ENCODE measurements at places on chromosomes 6 and 20. TPM values are rescaled to one million over a fixed set of nuclear protein-coding genes. Genes with fewer than 3 reads are reported as not detected.

The GZF1 gene
- total RNA-seq, result 13.4 TPM

DNA sequence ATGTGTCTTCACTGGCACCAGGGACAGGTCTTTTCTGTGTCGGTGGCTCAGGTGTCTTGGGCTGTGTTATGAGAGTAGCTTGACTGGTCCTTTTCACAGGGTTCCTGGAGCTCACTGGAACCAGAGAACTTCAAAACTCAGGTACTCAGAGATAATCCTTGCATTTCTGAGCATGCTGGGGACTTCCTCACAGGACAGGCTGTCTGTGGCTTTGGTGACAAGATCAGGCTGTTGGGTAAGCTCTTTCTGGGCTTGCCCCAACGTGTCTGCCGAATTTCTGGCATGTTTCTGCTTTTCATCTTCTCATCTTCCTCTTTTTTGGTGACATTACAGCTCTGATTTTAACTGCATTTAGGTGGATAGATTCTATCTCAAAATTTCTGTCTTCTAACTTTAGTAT, 270.0 kb downstream of the CDH26 start:
- no peak for DNase-seq

The DACT2 gene
- total RNA-seq, result 7.6 TPM

GRCh38 chr20:3541887-3542721, 71.3 kb downstream of the ATRN start:
- DNase-seq, result no peak

- no peak for DNase-seq
Measured at GRCh38 chr6:90078513-90079289, 184.4 kb downstream of the GJA10 start.

The MYL9 gene
- total RNA-seq, result 59.0 TPM

Measured in type B pancreatic cell (in vitro differentiated cells).